ENCODE measurements at places on chromosomes 16 and 17.

DNA sequence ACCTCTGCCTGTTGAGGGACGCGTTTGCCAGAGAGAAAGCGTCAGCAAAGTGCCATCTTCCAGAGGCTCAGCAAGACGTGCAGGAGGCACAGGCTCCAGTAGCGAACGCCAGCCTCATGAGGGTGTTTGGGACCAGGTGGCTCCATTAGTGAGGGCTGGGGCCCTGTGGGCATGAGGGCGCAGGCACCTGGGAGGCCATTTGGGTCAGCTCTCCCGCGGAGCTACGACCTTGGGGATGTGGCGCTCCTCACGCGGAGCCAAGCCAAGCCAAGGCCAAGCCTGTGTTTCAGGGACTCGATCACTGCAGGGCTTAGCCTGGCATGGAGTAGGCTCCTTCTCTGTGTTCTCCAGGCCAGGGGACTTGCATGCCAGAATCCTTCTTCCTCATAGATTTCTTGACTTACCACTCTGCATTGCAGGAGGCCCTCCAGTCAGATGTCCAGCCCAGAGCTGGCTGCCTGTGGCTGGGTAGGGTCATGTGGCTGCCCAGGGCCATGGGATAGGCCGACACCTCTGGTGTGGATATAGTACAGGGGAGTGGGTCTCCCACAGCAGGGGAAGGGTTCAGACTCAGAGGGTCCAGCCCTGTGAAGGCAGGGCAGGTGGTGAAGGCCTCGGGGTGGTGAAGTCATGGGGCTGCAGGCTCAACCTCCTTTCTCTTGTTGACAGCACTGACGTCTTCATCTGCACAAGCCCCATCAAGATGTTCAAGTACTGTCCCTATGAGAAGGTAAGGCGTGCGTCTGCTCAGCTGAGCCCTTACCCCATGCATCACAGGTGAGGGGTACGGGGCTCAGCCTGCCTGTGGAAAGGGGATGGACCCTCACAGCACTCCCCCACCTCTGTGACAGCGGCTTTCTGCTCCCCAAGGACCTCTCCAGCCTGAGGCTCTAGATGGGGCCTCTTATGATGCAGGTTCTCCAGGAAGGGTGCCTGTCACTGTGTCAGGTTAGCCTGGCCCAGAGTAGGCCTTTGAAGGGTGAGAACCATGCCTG, 19.6 kb downstream of the NT5M start:
- no peak for DNase-seq

GRCh38 chr17:44074231-44074910, 3.8 kb downstream of the G6PC3 start:
- no peak for DNase-seq

GRCh38 chr17:2707721-2708584, 3.6 kb downstream of the CLUH start:
- peak; percentile 83 for DNase-seq

GRCh38 chr16:80274576-80275191, 266.1 kb upstream of the DYNLRB2 start:
- DNase-seq, result no peak

DNA sequence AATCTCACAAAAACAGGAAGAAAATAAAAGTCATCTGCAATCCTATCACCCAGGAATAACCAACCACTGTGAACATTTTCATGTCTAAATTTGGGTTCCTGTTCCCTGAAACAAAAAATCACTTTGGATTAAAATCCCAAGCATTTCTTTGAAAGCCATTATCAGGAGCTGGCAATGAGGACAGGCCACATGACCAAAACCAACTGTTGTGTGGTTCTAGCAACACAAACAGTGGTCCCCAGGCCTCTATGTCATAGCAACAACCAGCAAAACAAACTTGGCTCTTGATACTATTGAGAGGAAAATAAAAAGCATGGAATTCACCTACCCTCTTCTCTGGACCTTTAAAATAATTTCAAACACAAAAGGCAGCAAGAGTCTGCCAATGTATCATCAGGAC, 252.5 kb downstream of the SLC39A11 start:
- no peak for DNase-seq

DNA sequence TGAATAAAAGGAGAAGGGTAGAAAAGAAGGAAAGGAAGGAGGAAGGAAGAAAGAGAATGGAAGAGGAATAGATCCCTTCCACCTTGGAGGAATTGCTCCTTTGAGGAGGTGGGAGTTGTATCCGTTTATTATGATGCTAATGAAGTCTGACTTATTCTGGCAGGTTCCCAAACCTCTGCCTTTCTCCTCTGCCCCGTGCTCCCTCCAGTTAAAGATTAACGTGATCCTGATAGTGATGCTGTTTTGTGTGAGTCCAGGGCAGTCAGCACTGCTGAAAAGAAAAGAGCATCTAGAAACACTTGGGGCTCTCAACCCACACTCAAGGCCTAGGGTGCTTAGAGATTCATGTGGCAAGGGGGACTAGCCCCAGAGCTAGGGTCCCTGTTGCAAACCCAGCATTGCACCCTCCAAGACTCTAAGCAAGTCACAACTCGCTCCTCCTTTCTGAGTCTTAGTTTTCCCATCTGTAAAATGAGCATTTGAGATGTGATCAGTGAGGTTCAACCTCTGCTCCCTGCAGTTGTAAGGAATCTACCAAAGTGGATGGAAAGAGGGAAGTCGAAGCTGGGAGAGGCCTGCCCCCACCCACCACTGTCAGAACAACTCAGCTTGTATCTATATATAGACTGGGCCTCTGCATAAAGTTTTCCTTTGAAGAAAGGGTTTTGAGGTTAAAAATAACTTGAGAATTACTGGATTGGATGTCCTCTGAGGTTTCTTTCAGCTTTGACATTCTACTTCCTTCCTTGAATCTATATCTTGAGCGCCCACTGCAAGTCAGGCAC, 46.9 kb upstream of the TMEM132E start:
- no peak for DNase-seq

- no peak for DNase-seq
Measured at GRCh38 chr16:87438611-87438985, 46.5 kb downstream of the MAP1LC3B start.

GRCh38 chr17:41835214-41835799, 725 bp downstream of the NT5C3B start:
- DNase-seq, result no peak

DNA sequence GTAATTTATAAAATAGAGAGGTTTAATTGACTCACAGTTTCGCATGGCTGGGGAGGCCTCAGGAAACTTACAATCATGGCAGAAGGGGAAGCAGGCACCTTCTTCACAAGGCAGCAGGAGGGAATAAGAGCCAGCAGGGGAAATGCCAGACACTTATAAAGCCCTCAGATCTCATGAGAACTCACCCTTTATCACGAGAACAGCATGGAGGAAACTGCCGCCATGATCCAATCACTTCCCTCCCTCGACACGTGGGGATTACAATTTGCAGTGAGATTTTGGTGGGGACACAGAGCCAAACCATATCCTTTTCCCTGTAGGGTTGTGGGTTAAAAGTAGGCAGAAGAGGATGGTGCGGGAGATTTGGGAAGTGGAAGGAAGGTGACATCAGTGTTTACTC, 101.4 kb downstream of the BMERB1 start:
- no peak for DNase-seq

GRCh38 chr16:16096858-16097213, 126.5 kb downstream of the ABCC6 start:
- no peak for DNase-seq

GRCh38 chr17:65892912-65893377, 299.0 kb downstream of the CEP112 start:
- DNase-seq, result no peak

DNA sequence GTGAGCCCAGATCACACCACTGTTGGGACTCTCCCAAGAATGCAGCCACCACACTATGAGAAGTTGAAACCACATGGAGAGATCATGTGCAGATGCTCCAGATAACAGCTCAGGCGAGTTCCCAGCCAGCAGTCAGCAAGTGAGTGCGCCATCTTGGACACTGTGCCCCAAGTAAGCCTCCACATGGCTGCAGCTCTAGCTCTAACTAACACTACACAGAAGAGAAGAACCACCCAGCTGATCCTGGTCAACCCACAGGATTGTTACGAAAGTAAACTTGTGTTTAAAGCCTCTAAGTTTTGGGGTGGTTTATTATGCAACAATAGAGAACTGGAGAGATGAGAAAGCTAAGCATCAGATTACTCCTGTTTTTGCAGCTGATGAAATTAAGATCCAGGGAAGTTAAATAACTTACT, 25.8 kb downstream of the SLC38A7 start:
- DNase-seq, result no peak

DNA sequence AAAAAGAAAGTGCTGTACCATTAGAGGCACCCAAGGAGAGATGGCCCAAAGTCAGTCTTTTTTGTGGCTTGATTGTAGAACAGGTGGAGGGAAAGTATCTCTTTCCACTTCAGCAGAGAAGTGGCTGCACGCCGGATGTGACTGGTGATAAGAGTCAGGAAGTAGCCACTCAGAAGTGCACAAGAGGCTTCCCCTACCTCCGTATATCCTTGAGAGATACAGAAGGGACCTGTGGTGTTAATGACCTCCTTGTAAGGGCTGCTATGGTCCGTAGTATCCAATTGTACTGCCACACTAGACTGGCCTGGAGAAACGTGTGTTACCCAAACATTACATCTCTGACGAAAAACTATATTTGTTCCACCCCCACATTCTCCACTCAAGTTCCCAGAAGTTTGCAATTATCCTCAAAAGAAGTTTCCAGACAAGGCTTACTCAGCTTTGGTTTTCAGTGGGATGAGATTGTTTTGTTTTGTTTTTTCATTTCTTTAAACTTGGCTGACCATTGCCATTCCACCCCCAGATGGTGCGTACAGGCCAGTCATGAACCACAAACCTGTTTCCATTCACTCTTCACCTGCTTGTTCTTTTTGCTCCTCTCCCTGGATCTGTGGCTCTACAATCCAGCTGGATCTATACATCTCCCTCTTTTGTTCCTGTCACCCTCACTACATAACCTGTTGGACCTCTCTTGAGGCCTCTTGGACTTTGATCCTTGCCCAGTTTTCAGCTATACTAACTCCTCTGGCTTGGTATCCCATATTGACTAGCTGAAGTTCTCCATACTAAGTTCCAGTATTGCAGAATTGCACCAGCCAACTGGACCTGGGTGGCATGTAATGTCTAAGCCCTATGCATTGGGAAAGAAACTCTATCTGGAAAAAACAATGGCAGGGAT, 20.7 kb upstream of the MED13 start:
- no peak for DNase-seq

GRCh38 chr17:20994779-20995149, 48.0 kb downstream of the USP22 start:
- no peak for DNase-seq

DNA sequence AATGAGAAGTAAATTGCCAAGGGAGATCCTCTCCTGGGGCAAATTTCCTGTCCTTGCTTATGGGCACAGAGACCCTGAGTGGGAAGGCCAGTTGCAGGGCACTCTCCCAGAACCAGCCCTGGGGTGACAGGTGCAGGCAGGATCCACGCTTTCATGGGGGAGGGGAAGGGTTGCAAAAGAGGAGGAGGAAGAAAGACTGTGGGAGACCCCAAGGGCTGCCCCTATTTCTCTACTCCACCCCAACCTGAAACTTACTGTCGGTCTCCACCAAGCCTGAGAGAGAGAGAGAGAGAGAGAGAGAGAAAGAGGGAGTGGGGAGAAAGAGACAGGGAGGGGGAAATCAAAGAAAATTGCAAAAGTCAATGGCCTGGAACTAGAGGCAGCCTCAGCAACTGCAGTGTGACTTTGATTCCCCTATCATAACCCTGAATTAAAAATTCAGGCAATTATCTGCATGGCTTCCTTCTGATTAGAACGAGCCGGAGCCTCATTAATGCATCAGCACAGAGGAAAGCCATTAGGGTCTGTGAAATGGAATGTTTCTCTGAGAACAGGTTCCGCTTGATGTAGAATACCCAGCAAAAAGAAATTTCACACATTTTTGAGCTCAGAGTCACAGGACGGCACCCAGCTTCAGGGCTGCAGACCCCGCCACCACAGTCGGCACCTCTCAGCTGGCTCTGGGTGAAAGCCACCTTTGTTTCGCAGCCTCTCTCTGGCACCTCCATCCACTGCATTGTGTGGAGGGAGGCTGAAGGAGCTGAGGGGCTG, 45.1 kb upstream of the HNF1B start:
- no peak for DNase-seq

GRCh38 chr16:24988593-24989338, 26.4 kb downstream of the ARHGAP17 start:
- no peak for DNase-seq

GRCh38 chr17:27793168-27793905, 7.0 kb downstream of the NOS2 start:
- DNase-seq, result peak; percentile 73

- no peak for DNase-seq
Measured at GRCh38 chr16:48592839-48593429, 17.0 kb downstream of the N4BP1 start.

DNA sequence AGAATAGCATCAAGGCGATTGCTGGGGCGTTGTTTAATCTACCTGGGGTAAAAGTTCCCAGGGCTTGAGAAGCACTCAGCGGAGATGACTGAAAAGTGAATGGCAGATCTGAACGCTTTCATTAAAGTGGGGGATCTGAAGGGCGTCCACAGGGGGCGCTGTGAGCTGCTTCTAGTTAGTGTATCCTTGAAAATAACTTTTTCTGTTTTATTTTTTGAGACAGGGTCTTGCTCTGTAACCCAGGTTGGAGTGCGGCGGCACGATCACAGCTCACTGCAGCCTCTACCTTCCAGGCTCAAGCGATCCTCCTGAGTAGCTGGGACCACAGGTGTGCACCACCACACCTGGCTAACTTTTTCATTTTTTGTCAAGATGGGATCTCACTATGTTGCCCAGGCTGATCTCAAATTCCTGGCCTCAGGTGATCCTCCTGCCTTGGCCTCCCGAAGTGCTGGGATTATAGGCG, 360.4 kb downstream of the SEC14L1 start:
- DNase-seq, result no peak

- DNase-seq, result no peak
Measured at GRCh38 chr17:4318596-4318995, 47.9 kb downstream of the UBE2G1 start.

- DNase-seq, result no peak
Measured at GRCh38 chr16:24463196-24463945, 76.0 kb upstream of the RBBP6 start.

GRCh38 chr17:46995841-46996571, 17.0 kb upstream of the RPRML start:
- no peak for DNase-seq

GRCh38 chr16:19844945-19845641, 39.6 kb downstream of the GPRC5B start:
- peak; percentile 25 for DNase-seq

- no peak for DNase-seq
Measured at GRCh38 chr16:56143666-56144065, 47.6 kb upstream of the GNAO1 start.

DNA sequence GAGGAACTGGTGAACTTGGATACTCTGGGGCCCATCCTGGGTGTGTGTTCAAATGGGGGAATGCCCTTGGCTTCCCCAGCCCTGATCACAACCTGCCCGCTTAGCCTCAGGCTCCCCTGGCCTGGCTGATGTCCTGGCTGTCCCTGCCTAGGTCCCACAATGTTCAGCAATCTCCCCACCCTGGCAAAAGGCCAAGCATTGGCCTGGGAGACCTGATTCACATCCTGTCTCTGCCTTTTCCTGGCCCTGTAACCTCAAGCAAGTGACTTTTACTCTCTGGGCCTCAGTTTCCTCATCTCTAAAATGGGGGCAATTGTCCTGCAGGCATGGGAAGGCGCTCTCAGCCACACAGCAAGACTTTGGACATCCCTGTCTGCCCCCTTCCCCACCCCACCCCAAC, 14.4 kb downstream of the CPNE2 start:
- peak; percentile 70 for DNase-seq

All from right cardiac atrium (tissue), 5 donors.